ENCODE measurements at places on chromosomes 5 and 9.

DNA sequence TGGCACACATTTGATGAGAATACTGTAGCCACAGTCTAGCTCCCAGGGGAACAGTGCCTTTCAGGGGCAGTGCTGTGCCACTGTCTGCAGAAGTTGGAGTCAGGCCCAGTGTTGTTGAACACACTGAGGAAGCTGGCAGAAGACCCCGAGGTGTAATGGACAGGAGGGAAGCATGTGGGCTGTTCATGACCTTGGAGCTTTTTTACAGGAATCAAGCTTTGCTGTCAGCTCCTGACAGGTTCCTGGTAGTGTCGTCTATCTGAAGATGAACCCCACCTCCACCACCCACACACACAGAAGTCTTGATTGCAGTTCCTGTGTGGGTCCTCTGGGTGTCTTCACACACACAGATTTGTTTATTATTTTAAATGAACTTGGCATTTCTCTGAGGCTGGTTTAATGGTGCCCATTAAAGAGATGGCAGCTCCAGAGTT, 40.3 kb upstream of the TNFAIP8 start:
- DNase-seq, result peak; percentile 35

DNA sequence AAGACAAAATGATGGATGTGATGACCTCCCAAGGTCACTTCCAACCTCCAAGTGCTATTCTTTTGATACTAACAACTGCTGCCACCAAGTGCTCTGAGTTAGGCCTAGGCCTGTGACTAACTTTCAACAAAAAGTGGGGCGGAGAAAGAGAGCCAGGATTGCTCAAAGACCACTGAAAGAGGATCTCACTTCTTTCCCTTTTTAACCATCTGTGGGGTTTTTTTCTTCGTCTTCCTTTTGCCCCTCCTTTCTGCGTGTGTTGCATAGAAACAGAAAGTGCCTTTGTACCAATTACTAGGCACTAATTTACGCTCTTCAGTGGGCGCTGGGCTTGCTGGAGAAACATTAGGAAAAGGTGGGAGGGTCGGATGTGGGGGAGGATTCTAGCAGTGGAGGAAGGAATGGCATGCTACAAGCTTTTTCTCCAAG, 8.0 kb downstream of the KLF9 start:
- DNase-seq, result no peak

GRCh38 chr5:133307275-133307674, 255.5 kb downstream of the HSPA4 start:
- no peak for DNase-seq

DNA sequence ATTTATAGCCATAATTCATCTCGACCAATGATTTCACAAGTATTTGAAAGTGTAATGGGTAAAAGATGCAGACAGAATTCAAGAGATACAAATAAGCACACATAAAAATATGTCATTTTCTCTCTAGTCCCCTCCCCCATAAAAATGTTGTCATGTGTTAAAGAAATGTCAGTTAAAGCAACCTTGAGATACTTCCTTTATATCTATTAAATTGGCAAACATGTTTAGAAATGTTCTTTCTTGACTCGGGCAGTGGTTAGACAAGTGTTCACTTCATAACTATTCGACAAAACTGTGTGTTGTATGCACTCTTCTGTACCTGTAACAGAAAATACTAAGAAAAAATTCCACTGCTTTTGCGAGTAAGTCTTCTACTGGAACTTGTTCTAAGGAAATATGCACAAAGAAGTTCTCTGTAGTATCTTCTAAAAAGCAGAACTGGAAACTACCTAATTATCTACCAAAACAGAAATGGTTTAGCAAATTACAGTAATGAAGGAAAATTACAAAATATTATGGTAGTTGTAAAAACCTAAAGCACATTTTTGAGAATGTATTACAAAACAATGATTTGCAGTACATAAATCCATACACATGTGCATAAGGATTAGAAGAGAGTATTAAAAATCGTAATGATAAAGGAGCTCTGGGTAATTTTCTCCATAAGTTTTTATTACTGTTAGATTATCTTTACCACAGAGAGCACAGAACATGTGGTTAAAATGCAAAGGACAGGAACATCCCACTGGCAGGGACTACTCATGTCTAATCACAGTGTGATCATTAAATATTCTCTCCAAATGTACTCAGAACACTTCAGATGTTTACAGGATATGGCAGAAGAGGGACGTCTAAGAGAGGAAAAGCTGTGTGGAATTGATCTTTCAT, 35.9 kb downstream of the FBXW2 start:
- DNase-seq, result no peak

DNA sequence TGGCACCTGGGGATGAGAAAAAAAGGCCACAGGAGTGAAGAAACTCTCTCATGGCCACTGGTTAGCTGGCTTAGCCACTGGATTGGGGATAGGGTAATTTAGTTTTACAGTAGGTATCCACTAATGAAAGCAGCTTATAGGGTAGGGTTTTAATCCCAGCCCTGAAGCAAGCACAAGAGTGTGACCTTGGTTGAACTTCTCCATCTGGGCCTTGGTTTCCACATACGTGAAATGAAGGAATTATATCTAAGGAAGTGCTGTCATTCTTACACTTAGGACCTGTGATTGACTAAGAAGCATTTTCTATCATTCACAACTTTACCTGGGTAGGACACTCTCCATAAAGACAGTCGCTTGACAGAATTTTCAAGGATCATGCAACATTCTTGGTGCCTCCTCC, 49.6 kb downstream of the FAT2 start:
- DNase-seq, result no peak

All from hepatocyte (in vitro differentiated cells).